Right forelimb (tissue), 1 donor: ENCODE measurements at places on chromosomes 5 and 9.

DNA sequence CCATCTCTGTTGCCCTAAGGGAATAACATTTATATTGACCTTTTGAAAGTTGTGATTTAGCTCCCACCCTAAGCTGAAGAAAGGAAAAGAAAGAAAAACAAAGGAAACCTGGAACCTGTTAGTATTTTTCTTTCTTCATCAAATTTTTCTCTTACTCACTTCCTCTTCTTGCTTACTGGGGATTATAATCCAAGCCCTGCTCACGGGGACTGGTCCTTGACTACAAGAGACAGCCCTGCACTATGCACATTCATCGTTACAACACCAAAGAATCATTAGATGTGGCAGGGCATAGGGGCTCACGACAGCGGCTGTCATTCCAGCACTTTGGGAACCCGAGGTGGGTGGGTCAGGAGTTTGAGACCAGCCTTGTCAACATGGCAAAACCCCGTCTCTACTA lies 37.8 kb upstream of the LPAR1 start:
- DNase-seq = no peak

- no peak for DNase-seq
Observed at GRCh38 chr5:25448190-25448621, 803.4 kb upstream of the CDH10 start.

DNA sequence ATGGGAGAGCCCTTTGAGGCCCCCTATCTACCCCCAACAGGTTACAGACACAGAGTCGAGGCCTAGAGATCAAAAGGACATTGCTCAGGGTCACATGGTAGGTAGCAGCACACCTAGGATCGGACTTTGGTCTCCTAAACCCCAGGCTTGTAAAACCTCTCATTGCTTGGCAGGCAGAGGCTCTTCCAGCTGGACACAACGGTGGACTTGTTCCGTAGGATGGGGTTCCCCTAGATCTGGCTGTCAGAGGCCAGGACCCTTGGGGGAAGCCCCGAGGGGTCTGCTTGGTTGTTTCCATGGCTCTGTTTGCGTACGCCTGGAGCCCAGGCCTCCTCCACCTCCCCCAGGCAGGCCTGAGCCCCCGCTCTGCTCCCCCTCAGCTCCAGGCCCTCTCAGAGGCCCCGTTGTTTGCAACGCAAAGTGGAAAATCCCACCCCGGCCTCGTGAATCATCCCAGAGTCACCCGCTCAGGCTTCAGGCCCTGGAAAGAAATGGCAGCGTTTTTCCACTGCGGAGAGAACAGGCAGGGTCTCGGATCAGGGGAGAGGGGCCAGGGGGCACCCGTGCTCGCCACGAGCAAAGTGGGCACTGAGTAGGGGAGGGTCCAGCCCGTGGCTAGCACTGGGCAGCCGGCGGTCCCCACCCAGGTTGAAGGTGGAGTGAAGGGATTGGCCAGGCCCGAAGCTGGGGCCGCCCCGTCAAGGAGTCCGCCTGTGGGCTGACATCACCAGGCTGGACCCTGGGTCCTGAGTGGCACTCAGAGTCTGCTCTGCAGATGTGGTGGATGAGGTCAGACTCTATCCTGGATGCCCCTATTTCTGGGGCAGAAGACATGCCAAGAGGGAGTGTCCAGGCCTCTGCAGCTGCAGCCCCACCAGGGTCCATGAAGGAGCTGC lies 19.8 kb downstream of the COL27A1 start:
- peak; percentile 79 for DNase-seq

DNA sequence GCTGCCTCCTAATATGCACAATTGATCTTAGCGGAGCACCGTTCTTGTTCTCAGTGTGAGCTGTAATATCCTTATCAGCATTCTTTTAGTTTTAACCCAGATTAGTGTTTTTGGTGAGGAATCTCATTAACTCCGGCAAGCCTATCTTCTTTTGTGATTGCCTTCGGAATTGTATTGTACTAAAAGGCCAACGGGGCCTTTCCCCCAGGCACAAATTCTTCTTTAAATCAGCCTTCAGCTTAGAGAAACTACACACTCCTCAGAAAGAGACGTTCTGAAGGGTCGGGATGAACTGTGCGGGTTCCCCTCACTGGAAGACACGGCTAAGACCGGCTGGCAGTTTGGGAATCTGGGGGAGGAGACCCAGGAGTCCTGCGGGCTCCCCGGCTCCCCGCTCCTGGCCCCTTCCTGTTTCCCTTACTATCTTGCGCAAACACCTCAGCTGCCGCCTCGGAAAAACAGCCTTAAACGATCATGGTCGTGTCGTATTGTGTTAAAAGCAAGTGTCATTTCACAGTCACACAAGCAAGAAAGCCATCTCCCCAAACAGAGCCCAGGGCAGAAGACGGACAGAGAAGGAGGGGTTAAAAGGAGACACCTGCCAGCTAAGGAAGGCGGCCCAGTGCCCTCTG lies 353.1 kb upstream of the IRX2 start:
- DNase-seq = no peak

DNA sequence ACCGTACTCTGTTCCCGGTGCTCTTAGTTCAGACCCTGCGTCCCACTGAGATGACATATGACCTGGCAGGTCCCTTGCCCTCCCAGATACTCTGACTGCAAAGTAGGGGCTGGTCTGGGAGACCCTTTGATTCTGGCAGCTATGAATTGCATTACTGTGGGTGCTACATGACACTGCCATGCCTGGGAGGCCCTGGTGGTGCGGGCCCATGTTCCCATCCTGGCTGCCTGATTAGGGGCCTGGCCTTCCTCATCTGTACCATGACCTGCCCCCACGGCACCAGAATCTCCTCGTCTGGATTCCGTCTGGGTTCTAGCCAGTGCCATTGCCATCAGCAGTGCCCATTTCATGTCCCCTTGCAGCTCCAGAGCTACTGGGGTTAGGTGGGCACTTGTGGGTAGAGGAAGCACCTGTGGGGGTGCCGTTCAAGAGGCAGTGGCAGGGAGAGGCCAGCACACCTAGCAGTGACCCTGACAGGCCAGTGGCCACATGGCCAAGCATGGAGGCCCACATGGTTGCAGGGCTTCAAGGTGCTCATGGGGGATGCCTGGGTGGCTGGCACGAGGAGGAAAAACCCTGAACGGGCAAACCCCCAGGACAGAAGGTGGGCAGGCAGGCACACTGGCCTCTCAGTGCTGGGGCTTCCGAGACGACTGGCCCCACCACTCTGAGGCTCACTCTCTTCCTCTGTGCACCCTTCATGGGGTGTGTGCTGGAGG lies 69.7 kb downstream of the PHF2 start:
- DNase-seq = peak; percentile 30

GRCh38 chr9:124754289-124754688 lies 16.8 kb downstream of the NR6A1 start:
- DNase-seq = no peak

- DNase-seq = peak; percentile 83
Observed at GRCh38 chr9:120877276-120878034, 467 bp upstream of the PHF19 start.

DNA sequence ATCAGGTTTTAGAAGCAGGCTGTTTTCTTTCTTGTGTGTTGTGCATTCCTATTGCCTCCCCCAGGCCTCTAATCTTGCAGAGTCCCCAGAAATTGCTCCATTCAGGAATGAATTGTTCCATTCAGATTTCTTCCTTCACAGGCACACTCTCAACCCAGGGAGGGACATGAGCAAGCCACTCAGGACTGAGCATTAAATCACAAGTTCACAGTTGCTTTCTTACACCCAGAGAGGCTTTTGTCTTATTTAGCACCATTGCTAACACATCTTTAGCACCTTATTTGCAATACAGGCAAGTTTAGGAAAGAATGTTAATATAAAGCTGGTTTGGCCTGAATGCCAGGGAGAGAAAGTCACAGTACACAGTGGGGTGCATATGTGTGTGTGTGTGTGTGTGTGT lies 221.4 kb downstream of the RAB3C start:
- DNase-seq = no peak

DNA sequence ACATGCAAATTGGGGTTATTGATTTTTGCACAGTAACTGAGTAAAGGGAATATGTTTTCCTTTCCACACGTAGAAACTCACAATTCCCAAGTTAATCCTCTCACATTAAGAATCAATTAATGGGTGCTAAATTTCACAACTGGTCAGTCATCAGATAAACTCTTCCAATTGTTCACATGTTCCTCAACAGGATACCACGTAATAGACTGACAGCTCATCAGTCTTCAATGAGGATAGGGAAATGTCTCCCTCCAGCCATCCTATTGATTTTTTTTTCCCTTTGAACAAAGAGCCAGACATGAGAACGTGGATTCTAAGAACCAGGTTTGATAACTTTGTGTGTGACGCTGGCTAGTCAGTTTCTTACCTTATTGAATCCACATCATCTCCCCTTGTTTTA lies 768 bp upstream of the CER1 start:
- no peak for DNase-seq

- no peak for DNase-seq
Observed at GRCh38 chr5:44833249-44833648, 24.5 kb downstream of the MRPS30 start.

- no peak for DNase-seq
Observed at GRCh38 chr5:95697781-95698681, 15.2 kb upstream of the SPATA9 start.

GRCh38 chr5:163447191-163447590 lies 9.8 kb downstream of the CCNG1 start:
- no peak for DNase-seq

DNA sequence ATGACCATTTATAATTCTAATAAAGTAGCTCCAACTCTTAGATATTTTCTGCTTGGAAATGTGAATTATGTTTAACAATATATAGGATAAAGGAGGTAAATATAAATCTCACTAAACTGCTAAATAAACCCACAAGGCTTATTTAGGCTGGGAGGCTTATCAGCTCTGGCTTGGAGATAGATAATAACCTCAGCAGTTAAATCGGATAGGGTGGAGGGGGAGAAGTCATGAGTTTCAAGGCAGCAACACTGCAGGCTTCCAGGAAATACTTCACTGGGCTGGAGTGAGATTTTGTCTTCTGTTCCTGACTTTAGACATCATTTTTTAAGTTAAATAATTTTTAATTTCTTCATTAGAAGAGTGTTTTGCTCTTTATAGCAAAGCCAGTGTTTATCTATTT lies 80.0 kb upstream of the ITGA2 start:
- DNase-seq = no peak

GRCh38 chr5:94849821-94850736 lies 231.6 kb downstream of the SLF1 start:
- DNase-seq = no peak

DNA sequence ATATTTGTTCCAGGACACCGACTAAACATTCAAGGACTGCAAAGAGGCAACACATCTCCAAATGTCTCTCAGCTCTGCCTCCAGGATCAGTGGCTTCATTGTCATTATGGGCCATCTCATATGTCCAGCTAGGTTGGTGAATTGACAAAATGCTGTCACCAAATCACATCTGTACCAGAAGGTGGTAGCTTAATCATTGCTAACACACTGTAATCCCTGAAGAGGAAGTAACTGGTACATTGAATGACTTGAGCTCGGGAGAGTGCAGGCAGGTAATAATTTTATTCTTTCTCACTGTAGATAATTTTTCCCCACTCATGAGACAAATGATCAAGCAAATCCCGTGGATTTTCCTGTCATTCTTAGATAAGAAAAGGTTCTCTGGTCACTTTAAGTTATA lies 169.8 kb downstream of the SEMA6A start:
- no peak for DNase-seq

- no peak for DNase-seq
Observed at GRCh38 chr9:32590898-32591297, 17.9 kb upstream of the NDUFB6 start.

DNA sequence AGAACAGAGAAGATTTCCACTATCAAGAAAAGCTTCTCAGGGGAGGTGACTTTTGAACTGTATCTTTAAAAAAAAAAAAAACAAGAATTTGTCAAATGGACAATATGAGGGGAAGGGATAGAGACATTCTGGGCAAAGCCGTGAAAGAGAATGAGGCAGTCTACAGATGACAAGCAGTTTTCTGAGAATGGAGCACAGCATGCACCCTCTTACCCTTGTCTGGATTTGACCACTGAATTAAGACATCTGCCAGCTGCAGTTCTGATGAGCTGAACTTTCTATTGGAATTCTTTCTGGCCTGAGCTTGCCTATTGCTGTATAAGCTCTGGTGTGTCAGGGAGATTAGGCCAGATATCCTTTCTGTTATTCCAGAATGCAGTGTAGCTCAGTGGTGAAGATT lies 10.3 kb upstream of the RANBP3L start:
- DNase-seq = no peak

GRCh38 chr5:178080618-178081410 lies 32.5 kb upstream of the N4BP3 start:
- no peak for DNase-seq

DNA sequence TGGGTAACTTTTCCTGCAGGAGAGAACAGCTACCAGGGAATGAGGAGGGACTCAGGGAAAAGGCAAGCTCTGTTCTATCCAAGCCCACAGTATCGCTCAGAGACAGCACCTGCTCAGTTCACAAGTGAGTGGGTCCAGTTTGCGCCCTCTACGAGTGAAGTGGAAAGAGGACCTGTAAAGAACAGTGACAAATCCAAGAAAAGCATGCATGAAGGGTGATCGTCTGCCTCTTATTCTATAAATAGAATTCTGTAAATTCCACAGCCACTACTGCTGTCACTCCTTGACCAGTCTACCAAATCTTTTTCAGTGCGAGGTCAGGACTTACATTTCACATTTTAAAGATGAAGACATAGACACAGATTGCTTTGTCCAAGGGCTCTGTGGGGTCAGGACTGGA lies 117.5 kb downstream of the ENTREP1 start:
- no peak for DNase-seq

GRCh38 chr9:126033956-126034355 lies 286.8 kb downstream of the PBX3 start:
- DNase-seq = no peak

- no peak for DNase-seq
Observed at GRCh38 chr9:136206602-136207275, 1.8 kb upstream of the LHX3 start.

GRCh38 chr9:37408933-37409710 lies 13.4 kb upstream of the GRHPR start:
- DNase-seq = no peak

- DNase-seq = no peak
Observed at GRCh38 chr5:167869125-167869524, 422.3 kb upstream of the WWC1 start.

GRCh38 chr9:131607591-131607990 lies 62.3 kb downstream of the PRRT1B start:
- DNase-seq = no peak

DNA sequence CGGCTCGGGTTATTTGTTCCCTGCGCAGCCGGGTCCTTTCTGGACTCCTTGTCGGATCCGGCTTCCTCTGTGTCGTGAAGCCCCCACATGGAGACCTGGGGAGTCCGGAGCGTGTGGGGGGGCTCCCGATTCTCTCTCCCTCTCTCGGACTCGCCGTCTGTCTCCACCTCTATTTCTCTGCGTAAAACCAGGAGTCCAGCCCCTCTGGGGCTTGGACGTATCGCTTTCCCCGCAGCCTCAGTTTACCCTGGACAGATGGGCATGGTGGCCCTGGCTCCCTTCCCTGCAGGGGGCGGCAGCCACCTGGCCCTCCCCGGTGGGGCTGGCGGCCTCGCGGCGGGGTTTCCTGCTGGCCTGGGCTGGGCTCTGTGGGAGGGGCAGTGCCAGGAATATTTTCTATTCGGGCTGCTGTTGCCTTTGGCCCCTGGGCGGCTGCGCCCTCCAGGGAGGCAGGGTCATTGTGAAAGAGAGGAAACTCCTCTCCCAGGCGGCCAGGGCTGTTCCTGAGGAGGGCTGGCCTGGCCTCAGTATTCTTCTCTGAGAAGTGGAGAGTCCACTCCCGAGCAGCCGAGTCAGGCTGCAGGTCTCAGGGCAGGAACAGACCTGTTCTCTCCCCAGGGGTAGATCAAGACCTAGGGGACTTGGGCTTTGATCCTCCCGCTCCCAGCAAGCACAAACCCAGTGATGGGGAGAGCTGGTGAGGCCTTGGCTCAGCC lies 665 bp downstream of the ASS1 start:
- DNase-seq = peak; percentile 62

- peak; percentile 35 for DNase-seq
Observed at GRCh38 chr9:134617246-134617645, 24.4 kb upstream of the COL5A1 start.
